Activated CD8-positive, alpha-beta memory T cell treated with anti-CD3 and anti-CD28 coated beads for 1 hour (primary cell): ENCODE measurements at places on chromosomes 2 and 18.

GRCh38 chr2:85735691-85736090 is 18.1 kb upstream of the ATOH8 start:
- DNase-seq = no peak

GRCh38 chr2:150759531-150759930 is 272.1 kb upstream of the RND3 start:
- DNase-seq = no peak

DNA sequence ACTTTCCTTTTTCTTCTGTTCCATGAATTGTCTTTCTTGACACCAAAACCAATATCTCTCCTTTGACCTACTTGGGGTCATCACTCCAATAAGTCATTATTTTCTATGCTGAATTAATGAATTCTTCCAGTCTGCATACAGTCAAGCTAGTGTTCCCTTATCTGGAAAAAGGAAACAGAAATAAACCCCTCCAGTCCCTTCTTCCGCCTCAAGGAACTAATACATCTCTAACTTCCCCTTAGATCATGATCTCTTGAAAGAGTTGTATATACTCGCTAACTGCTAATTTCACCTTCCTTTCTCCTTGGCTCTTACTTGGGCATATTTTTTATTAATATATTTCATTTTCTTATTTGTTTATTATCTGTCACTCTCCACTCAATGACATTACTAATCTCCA is 7.3 kb upstream of the ARHGAP15 start:
- DNase-seq = no peak

GRCh38 chr2:42973726-42974125 is 181.3 kb upstream of the HAAO start:
- no peak for DNase-seq

GRCh38 chr2:83471655-83472054 is 987.4 kb downstream of the SUCLG1 start:
- DNase-seq = no peak

DNA sequence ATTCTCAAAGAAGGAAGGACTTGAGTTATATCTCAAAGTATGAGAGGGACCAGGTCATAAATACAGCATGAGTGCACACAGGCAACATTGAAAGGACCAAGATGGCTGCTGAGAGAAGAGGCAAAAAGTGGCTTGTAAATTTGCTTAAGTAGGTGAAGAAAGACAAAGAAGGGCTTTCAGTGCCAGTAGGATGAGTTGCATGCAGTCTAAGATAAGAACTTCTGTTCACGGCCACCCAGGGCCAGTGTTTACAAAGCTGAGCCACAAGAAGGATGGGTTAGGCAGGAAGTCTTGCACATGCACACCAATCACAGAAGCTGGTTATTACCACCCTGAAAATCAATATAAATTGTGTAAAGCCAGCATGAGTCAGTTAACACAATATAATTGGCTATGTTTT is 3.1 kb upstream of the ABCB11 start:
- no peak for DNase-seq

DNA sequence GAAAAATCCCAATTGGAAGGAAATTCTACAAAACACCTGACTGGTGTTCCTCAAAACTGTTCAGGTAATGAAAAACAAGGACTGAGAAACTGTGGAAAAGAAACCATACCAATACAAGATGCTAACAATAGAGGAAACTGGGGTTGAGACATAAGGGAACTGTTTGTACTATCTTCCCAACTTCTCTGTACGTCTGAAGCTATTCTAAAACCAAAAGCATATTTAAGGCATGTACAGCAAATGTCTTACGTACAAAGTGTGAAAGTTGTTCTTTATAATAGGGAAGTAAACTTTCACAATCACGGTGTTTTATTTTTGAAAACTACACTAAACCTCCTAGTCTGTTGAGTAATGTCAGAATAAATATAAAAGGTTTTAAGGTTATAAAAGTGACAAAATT is 776.1 kb upstream of the RAB6C start:
- DNase-seq = no peak

DNA sequence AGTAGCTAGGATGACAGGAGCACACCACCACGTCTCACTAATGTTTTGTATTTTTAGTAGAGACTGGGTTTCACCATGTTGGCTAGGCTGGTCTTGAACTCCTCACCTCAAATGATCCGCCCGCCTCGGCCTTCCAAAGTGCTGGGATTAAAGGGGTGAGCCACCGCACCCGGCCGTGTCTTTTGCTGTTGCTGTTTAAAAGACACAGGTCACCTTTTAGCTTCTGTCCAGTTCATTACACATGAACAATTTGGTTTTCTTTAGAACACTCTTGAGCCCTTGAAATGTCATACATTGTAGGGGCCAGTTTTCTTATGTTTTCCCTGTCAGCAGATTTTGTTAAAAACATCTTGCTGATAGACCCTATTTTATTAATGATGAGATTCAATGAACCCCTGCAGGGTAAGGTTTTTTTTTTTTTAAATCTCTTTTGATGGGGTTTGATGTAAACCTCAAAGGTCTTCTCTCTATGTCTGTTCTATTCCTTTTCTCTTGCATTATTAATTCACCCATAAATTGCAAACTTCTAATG is 61.0 kb upstream of the AGPS start:
- no peak for DNase-seq
